ENCODE measurements at places on chromosomes 4 and X.

DNA sequence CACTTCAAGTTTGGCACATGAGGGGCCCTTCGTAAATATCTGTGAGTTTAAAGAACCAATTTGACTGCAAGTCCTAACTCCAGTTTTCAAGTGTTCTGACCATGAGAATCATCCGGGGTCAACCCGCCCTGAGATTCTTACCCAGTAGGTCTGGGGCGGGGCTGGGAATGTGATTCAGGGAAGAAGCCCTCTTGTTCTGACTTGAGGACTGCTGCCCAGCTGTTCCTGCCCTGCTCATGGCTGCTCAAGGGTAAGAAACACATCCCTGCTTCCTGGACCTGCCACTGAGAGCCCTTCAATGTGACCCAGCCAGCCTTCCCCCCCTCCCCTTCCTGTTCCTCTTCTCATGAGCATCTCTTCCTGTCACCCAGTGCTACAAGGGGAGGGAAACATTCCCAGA lies 92.7 kb upstream of the PGRMC2 start:
- DNase-seq = no peak

GRCh38 chrX:48663241-48663640 lies 20.4 kb upstream of the WAS start:
- DNase-seq = no peak

- DNase-seq = no peak
Observed at GRCh38 chr4:174607792-174608191, 85.5 kb upstream of the HPGD start.

DNA sequence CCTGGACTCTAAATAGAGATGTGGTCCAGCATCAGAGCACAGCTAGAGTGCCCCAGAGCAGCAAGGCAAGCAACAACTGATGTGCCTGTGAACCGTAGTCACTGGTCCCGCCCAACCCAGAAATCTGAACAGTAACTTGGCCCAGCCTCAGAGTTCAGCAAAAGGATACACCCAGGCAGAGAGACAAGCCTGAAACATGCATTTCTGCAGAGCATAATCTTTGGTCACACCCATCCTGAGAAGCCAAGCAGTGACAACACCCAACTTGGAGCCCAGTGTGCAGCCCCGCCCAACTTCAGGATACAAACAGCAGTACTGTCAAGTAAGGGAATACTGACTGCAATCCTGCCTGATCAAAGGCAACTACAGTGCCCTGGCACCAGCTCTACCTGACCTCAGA lies 78.9 kb downstream of the CCDC160 start:
- no peak for DNase-seq

DNA sequence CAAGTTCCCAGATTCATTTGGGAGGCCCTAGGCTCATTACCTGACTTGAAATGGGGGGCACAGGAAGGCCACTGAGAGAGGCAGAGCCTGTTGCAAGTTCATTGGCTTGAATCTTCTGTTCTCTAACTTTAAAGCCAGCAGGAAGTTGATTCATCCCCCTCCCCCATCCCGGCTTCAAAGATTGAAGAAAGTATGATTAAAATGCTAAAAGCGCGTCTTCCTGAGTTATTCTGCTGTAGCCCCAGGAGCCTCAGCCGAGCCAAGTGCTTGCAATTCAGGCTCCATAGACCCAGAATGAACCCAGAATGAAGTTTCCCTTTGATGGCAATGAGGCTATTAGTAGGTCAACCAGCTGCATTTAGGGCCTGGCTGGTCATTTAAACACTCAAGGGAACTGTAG lies 14.7 kb downstream of the CHST7 start:
- DNase-seq = no peak

DNA sequence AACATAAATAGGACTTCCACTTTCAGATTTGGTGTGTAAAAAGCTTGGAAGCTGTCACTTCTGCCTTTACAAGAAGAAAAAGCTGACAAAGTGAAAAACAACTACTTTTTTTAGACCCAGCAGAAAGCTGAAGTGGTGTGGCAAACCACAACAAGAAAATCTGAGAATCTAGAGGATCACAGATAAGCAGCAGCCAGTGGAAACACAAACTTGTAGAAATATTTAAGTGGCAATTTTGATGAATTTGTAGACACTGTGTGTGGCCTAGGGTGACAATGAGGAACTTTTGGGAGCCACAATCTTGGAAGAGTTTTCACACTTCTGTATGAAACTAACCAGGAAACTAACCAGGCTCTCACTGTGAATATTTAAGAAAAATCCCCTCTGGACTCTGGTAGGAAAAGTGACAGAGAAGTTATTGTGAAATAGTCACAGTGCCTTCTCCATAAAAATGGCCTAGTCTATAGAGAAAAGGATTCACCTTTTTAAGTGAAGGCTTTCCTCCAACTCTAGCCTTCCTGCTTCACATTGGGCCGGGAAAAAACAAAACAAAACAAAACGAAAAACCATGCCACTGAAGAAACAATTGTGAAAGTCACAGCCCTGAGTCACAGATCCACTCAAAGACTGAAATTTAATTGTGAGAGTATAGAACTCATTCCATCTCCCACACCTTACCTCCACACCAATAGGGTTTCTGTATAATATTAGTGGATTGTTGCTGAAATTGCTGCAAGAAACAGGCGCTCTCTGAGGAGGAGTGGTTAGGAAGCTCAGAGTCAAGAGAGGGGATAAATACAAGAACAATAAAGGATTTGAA lies 26.7 kb upstream of the GUCY1A1 start:
- DNase-seq = no peak

DNA sequence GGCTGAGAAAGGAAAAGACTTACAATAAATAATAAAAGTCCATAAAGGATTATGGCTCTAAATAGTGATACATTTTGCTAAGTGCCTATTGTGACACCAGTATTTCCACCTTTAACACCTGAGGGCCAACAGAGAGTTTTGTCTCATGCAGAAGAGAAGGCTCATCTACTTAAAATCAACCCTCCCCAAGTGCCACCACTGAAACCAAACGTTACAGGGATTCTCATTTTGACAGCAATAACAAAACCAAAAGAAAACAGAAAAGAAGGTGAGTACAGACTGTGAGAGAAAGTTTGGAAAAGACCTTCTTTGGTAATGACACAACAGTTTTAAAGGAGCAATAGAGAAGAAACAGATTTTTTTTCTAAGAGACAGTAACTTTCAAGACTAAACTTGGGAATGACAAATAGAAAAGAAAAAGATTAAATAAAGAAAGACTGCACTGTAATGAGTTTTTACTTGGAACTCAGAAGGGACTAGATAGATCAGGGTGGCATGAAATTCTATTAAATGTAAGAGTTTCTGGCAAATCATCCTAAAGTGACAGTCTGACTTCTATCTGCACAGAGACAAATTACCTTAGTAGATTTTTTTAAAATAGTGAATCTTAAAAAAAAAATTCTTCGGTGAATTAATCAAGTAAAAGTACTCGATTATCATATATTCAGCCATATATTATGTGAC lies 109.7 kb downstream of the ZNF827 start:
- no peak for DNase-seq

GRCh38 chrX:103098488-103098887 lies 5.5 kb upstream of the NXF3 start:
- DNase-seq = no peak

DNA sequence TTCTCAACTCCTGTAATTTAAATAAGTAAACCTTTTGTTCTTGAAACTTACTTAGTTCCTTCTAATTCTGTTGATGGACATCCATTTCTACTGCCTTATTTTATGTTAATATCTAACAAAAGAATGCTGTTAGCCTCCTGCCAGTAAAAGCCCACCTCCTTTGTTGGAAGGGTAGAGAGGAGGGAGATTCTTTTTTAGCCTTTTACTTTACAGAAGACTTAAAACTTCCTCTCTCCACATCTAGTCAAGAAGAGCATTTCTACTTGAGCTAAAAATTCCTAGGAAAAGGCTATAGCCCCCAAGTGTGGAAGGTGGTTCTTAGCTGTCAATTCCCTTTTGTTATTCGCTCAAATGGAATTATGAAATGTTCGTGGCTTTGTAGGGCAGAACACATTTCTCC lies 118.7 kb downstream of the ZIC3 start:
- DNase-seq = no peak

GRCh38 chrX:134990801-134991481 lies at the start of gene SMIM10:
Gene SMIM10 (plus strand): TSS chrX:134990991. CDS start chrX:134991096, 105 bp downstream.
- peak; percentile 49 for DNase-seq

GRCh38 chr4:156738766-156739165 lies 232.8 kb downstream of the PDGFC start:
- no peak for DNase-seq

- DNase-seq = no peak
Observed at GRCh38 chr4:173213296-173213695, 44.7 kb downstream of the GALNT7 start.

- DNase-seq = no peak
Observed at GRCh38 chr4:153440475-153440874, 25.7 kb upstream of the TMEM131L start.

DNA sequence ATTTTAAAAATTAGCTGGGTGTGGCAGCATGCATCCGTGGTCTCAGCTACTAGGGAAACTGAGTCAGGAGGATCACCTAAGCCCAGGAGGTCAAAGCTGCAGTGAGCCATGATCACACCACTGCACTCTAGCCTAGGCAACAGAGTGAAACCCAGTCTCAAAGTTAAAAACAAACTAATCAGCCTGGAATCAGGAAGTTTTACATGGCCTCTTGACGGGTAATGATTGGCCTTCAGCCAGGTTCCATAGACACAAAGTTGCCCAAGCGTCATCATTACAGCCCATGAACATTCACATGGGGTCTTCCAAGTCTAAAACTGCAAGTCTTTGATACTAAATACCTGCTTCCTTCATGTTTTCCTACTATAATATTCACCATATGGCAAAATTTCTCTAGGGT lies 10.0 kb upstream of the RGN start:
- no peak for DNase-seq

- no peak for DNase-seq
Observed at GRCh38 chr4:73867783-73868182, 1.4 kb upstream of the CXCL1 start.

- DNase-seq = no peak
Observed at GRCh38 chrX:29477878-29478277, 737.5 kb upstream of the MAGEB2 start.

- peak; percentile 21 for DNase-seq
Observed at GRCh38 chr4:51842167-51842553, 793 bp upstream of the DCUN1D4 start.

- peak; percentile 4 for DNase-seq
Observed at GRCh38 chr4:137226900-137227299, 305.4 kb downstream of the PCDH18 start.

DNA sequence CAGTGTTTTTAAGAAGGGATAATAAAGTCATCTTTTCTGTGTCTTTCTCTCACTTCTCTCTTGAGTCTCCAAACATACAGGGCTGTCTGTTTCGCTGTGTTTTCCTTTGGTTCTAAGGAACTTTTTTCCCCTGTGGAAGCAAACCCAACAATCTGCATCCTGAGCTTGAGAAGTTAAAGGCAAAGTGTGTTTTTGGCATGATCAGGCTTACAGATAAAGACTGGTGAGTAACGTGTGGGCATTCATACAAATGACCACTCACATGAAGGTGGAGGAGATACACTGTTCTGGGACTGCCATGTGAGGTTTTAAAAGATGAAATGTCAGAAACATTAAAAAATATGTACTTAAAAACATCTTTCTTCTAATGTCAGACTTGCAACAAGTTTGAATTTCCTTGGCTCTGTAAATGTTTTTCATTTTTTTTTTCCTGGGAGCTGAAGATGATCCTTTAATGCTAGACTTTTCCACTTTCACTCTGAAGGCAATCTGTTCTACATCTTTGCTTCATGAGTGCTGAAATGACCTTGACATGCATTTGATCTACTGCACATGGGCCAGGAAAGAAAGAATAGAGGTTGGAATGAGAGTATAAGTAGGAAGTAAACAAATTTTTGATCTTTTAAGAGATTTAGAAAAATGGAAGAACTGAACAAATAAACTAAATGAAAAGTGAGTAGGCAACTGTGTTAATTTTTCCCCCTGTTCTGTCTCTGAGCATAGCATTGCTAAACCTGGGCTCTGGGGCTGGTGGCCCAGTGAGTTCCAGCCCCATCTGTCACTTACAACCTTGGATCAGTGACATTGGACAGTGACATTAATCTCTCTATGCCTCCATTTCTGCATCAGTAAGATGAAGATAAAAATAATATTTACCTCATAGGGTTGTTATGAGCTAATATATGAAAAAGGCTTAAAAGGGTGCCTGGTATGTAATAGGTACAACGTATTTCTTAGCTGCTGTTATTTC lies 151.1 kb upstream of the TBC1D9 start:
- no peak for DNase-seq

- peak; percentile 7 for DNase-seq
Observed at GRCh38 chrX:80812176-80812575, 2.5 kb upstream of the BRWD3 start.

GRCh38 chr4:94764069-94764468 lies 6.3 kb downstream of the BMPR1B start:
- no peak for DNase-seq

- no peak for DNase-seq
Observed at GRCh38 chr4:166673911-166674310, 560.4 kb downstream of the SPOCK3 start.

DNA sequence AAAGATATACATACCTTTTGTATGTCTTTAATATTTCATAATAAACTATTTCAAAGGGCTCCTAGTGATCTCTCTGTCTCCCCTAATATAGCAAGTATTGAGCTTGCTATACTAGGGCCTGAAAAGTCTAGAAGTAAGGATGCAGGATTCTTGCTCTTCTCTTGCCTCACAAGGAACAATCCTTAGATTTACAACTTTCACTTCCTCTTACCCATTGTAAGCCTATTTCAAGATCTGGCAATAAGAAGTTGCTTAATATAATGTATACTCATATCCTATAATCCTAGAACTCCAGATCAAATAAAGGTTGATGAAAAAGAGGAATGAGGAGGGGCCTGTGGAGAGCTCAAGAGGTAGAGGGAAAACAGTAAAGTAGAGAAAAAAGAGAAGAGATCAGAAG lies 40.8 kb upstream of the CHRDL1 start:
- DNase-seq = no peak

GRCh38 chr4:161948026-161948770 lies 215.6 kb downstream of the FSTL5 start:
- no peak for DNase-seq

DNA sequence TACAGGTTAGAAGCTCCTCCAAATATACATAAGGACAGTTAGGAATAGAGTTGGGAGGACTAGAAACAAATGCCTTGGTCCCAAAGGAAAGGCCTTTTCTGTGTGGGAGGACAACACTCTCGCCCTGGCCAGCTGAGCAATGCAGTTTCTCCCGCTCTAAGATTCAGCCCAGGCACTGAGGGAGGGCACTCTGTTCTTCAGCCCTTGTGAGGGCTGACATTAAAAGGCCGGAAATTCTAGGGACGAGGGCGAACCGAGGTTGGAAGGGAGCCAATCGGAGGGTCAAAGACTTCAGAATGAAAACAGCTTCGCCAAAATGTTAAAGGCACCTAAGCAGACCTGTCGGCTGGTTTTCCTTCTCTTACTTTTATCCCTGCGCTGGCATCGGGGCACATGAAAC lies 2.9 kb upstream of the PTCHD1 start:
- DNase-seq = no peak

GRCh38 chr4:164536814-164537213 lies 217.1 kb upstream of the SMIM31 start:
- DNase-seq = no peak

DNA sequence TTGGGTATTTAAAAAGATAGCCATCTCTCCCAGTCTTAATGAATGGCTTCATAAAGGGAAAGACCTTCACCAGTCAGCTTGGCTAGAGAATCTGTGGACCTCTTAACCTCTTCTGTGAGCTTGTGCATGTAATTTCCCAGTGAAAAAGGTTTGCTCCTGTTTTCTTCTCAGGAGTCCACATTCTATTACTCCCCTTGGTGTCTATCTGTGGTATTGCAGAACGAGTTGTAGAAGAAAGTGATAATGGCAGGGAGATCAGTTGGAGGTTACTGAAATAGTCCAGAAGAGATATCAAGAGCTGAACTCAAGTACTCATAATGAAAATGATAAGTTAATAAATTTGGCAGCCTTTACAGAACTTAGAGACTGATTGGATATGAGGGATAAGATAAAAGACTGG lies 16.5 kb upstream of the VAMP7 start:
- DNase-seq = peak; percentile 9

Measured in hepatic stellate cell (primary cell).